ENCODE measurements at places on chromosomes 7 and 10.

DNA sequence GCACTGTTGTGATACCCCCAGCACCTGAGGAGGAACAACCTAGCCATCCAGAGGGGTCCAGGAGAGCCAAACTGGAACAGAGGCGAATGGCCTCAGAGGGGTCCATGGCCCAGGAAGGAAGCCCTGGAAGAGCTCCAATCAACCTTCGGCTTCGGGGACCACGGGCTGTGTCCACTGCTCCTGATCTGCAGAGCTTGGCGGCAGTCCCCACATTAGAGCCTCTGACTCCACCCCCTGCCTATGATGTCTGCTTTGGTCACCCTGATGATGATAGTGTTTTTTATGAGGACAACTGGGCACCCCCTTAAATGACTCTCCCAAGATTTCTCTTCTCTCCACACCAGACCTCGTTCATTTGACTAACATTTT lies 1.6 kb upstream of the CASP2 start:
- DNase-seq, result no peak

- no peak for DNase-seq
Measured at GRCh38 chr7:102101111-102101551, 185.5 kb upstream of the SH2B2 start.

- DNase-seq, result no peak
Measured at GRCh38 chr10:37703114-37703513, 154.3 kb downstream of the ZNF248 start.

DNA sequence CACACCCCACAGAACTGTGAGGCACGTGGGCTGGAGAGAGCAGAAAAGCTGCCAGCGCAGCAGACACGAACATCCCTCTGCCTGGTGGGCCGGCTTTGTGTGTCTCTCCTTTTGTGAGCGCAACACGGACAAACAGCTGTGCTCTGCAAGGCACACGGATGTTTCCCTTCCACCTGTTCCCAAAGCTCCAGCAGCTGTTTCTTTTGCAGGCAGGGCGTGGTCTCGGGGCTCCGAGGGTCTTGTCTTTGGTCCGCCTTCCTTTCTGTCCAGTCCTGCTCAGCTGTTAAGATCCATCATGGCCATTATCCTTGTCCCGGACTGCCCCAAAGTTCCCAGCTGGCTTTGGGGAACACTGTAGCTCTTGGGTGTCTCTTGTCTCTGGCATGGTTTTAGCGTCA lies 32.7 kb upstream of the SH2B2 start:
- no peak for DNase-seq

GRCh38 chr7:143947111-143947510 lies 7.5 kb upstream of the OR2F1 start:
- no peak for DNase-seq

DNA sequence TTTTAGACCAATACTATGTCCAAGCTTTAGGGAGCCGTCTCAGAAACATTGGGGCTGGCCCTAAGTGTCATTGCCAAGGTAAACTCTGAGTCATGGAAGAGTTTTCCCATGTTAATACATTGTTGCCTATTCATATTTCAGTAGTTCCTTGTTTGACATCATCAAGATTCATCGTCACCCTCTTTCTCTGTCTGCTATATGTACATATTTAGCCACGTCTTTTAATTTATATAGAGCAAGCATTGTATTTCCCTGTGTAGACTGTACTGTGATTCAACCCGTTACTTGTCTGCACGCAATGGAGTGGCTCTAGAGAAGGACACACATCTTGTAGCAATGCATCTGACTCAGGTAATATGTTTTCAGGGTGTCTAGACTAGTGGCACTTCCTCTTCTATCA lies 217.9 kb upstream of the TPK1 start:
- no peak for DNase-seq

DNA sequence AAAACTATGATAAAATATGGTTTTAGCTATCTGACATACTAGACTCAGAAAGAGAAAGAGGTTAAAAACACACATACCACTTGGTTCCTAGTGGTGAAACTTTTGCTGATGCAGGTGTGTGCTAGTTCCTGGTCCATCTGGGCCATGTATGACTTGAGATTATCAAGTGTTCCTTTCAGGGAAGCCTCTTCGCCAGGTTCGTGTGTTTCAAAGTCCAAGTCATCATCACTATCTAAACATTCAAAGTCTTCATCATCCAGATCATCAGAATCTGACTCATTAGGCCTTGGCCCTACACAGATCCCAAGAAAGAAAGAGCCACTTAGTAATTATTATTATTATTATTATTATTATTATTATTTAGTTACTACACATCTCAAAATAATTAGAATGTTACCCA lies 26.4 kb downstream of the NUDT13 start:
- DNase-seq, result no peak

- DNase-seq, result no peak
Measured at GRCh38 chr7:50688226-50688590, 94.5 kb downstream of the GRB10 start.

GRCh38 chr7:90629297-90629918 lies 33.3 kb downstream of the CDK14 start:
- no peak for DNase-seq

DNA sequence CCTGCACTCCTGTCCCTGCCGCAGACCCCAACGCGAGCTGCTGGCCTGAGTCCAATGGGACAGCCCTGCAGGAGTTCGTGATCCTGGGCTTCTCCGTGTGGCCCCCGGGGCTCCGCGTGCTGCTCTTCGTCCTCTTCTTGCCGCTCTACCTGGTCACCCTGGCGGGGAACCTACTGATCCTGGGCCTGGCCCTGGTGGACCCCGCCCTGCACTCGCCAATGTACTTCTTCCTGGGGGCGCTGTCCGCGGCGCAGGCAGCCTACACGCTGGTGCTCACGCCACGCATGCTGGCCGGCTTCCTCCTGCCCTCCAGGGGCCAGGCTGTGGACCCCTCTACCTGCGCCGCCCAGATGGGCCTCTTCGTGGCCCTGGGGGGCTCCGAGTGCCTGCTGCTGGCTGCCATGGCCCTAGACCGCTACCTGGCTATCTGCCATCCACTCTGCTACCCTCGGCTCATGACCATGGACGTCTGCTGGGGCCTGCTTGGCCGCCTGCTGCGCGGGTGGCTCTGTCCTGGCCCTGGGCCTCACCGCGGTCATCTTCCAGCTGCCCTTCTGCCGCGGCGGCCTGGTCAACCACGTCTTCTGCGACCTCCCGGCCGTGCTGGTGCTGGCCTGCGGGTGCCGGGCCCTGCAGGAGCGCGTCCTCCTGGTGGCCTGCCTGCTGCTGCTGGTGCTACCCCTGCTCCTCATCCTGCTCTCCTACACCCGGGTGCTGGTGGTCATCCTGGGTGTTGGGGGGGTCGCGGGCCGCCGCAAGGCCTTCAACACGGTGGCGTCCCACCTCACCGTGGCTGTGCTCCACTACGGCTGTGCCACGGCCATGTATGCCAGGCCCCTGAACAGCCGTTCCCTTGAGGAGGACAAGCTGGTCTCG lies 71.7 kb downstream of the RBAK start:
- DNase-seq, result no peak

Data from activated T-helper 1 cell treated with Interleukin-2 at 50 U/mL for 16 hours (primary cell).